Stimulated activated CD8-positive, alpha-beta memory T cell treated with anti-CD3 and anti-CD28 coated beads, Interleukin-4, amount 100 ng/mL, for 4 hours (primary cell): ENCODE measurements at places on chromosomes 4 and X.

DNA sequence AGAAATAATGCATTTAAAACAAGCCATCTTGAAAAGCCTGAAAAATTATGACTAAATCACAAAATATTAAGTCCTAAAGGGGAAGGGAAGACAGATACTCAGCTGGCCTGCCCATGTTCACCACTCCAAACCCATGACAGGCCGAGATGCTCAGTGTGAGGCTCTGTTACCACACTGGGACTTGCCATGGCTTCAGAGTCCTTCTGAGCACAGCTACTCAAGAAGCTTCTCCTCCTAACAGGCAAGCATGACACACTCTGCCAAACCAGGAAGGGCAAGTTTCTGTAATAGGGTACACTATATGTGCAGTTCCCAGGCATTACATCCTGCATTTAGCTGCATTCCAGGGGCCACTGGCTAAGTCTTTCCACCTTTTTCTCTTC, 34.0 kb upstream of the CYBB start:
- DNase-seq = no peak

GRCh38 chr4:150012851-150013360, 65.3 kb upstream of the DCLK2 start:
- DNase-seq = no peak

DNA sequence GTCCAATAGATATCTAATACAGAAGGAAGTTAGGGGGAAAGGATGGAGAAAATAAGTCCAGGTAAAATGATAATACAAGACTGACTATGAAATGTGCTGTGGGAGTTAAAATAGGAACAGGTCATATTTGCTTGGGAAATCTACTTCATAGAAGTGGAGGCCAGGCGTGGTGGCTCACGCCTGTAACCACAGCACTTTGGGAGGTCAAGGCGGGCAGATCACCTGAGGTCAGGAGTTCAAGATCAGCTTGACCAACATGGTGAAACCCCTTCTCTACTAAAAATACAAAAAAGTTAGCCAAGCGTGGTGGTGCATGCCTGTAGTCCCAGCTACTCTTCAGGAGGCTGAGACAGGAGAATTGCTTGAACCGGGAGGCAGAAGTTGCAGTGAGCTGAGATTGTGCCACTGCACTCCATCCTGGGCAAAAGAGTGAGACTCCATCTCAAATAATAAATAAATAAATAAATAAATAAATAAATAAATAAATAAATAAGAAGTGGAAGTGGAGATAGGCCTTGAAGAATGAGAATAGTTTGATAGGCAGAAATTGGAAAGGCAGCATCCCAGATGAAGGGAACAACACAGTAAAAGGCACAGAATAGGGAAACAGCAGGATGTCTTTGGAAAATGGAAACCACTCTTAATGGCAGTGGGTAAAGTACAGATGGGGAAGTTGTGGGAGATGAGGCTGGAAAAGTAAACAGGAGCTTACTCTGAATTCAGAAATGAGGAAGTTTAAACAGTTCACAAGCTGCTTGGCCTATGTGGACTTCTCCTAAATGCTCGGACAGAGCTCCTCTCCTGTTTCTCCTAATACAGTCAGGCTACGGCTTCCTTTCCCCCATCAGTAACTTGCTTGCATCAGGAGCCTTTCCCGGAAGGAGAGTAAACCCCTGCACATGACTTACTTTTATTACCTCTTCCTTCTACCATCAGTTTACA, 15.1 kb upstream of the GK start:
- no peak for DNase-seq

DNA sequence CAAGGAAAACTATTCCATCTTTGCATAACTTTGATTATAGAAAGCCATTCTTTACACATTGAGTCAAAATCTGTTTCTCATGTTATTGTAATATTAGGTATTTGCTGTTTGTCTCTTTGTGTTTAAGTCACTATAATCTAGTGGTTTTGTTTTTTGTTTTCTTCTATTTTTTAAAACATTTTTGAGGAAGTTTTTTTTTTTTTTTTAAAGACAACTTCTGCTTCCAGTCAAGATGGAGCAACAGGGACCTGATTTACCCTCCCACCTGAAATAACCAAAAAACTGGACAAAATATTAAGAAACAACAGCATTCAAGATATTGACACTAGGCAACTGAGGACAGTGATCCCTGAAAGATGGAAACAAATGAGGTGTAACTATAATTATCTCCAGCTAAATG, 18.4 kb upstream of the NSUN7 start:
- no peak for DNase-seq

- DNase-seq = no peak
Measured at GRCh38 chrX:1035206-1035605, 177.2 kb downstream of the CRLF2 start.

DNA sequence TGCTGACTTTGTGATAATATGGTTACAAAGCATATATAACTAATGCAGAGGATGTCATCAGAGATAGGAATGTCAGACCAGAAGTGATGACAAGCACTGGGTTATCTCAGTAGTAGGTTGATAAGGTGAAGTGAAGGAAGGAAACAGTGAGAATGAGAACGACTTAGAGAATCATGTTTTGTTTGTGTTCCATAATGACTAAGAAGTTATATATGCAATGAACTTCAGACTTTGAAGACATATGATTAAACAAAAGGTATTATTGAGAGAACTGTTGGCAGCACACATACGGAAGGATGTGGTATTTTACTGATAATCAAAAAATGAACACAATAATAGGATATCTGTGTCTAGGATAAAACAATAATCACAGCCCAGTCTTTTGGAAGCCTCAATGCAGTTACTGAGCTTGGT, 18.3 kb upstream of the HHIP start:
- no peak for DNase-seq
